ENCODE measurements at places on chromosomes 12 and 14. TPM values are rescaled to one million over a fixed set of nuclear protein-coding genes. Genes with fewer than 3 reads are reported as not detected.

The OR10AD1 gene
- polyA plus RNA-seq = not detected

The TGFB3 gene
- polyA plus RNA-seq = 9.9 TPM

The KLRK1 gene
- 1.5 TPM for polyA plus RNA-seq

The OVCH1 gene
- polyA plus RNA-seq = 0.44 TPM

DNA sequence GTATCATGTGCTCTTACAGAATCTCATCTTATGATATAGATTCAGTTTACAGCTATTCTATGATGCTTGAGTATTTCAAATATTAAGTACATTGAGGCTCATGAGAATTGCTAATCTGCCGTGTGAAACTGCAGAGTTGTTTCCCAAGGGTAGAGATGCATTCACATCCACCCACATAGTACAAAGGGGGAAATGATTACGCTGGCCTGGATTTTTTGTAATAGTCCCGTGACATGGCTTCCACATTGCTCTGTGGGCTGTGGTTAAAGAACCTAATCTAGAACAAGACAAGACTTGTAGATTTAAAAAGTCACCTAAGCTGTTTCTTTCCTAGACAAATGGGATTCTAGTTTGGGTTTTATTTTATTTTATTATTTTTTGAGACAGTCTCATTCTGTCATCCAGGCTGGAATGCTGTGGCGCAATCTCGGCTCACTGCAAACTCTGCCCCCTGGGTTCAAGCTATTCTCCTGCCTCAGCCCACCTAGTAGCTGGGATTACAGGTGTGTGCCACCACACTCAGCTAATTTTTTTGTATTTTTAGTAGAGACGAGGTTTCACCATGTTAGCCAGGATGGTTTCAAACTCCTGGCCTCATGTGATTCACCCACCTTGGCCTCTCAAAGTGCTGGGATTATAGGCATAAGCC lies 13.0 kb upstream of the RIOX1 start:
- no peak for DNase-seq

All from heart right ventricle (tissue), 16 donors.